Inflammatory macrophage treated with lipopolysaccharide for 4 hours (primary cell): ENCODE measurements at places on chromosomes 12 and 14.

DNA sequence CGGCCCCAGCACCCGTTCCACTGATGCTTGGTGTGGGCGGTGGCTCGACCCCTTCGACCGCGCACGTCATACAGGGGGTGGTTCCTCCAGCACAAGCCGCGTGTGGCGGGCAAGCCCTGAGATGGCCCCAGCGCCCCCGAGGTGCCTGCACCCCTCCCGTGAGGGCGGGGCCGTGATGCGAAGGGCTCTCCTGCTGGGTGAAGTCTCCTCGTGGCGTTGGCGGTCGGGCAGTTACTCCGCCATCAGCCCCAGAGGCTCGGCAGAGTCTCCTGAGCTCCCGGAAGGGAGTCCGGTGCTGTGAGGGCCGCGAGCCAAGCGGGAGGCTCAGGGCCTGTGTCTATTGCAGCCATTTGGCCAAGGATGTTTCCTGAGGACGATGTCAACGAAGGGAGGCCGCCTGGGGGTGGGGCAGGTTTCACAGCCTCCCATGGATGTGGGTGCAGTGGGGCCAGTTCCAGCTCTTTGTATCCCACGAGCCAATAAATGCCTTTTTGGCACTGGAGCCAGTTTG lies 78.1 kb upstream of the GALNT9 start:
- DNase-seq = no peak

- no peak for DNase-seq
Measured at GRCh38 chr12:45292486-45293195, 76.7 kb downstream of the ANO6 start.

GRCh38 chr12:23098110-23098509 lies 473.1 kb downstream of the ETNK1 start:
- DNase-seq = no peak

- no peak for DNase-seq
Measured at GRCh38 chr12:24398605-24399004, 449.1 kb upstream of the SOX5 start.

DNA sequence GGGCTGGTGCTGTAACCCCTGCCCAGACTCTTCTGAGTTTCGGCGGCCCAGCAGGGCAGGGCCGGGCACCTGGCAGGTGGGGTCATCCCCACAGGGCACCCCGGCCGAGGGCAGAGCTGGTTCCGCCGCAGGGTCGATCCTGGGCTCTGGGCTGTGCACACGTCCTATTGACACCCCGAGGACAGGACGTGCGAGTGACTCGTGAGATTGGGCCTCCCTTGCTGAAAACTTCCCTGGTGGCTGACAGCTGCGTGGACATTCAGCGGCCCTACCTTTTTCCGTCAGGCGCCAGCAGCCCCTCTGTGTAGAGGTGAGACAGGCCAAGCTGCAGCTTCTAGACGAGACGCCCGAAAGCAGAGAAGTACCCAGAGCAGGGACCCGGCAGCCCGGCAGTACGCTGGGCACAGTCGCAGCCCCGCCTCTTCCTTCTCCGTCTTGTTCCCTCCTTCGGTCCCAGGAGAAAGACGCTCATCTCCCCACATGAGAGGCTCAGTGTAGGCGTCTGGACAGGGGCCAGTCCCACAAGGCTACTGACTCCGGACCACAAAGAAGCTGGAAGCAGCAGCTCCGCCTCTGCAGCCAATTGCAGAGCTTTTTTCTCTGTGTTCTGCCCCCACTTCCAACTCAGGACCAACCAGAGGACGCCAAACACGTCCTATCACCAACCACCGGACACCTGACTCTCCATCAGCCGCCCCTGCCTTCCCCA lies at the start of gene LRCOL1:
Gene LRCOL1 (minus strand): TSS at position 532 of the 709 bp plus-strand sequence. CDS start 4,331 bp downstream, outside the sequence.
- DNase-seq = peak; percentile 72

- no peak for DNase-seq
Measured at GRCh38 chr14:94145902-94146527, 16.6 kb upstream of the IFI27L2 start.
